Germinal center (tissue), 1 donor: ENCODE measurements at places on chromosomes 2 and 18.

DNA sequence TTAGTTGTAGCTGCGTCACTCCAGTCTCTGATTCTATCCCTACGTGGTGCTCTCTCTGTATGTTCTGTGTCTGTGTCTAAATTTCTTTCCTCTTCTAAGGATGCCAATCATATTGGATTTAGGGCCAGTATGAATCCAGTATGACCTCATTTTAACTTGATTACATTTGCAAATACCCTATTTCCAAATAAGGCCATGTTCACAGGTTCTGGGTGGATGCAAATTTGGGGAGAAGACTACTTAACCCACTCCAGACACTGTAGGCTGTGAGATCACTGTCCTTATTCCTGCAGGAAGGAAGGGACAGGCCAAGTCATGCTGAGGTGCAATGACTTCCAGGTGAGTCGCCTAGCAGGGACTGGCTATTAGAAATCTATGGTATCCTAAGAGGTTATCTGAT, 272.2 kb downstream of the CELF4 start:
- no peak for DNase-seq

- no peak for DNase-seq
These were observed 36.6 kb downstream of the DIPK1C start for GRCh38 chr18:74420481-74420880.

- no peak for DNase-seq
These were observed 10.8 kb downstream of the PCBP1 start for GRCh38 chr2:70098032-70098431.

DNA sequence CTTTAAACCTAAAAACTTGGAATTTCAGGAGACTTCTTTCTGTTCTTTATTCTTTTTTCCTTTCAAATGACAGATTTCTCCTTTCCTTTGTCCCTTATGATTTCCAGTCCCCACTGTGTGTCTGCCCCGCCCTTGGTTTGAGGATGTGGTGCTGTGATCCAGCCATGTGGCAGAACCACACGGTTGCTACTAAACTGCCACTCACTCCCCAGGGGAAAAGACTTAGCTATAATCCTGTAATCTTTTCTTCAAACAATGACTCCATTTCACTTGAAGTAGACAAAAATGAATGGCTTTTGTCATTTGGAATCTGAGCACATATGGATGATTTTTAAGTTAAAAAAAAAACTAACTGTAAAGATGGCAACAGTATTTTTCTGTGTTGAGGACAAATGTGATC, 76.2 kb upstream of the STAM2 start:
- no peak for DNase-seq

- DNase-seq: no peak
These were observed 131.2 kb upstream of the CYP1B1 start for GRCh38 chr2:38207168-38207567.

DNA sequence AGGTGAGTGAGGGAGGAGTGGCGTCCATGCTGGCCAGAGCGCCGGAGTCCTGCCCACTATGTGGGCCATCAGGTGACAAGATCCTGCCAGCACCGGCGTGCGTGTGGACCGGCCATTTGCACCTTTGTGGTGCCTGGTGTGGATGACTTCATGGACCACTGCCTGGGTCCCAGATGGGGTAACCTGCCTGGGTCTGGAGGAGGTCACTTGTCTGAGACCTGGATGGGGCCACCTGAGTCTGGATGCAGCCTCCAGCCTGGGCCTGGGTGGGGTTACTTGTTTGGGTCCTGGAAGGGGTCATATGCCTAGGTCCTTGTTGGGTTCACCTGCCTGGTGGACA, 299.6 kb downstream of the NDUFA10 start:
- no peak for DNase-seq

- DNase-seq: no peak
These were observed 128.0 kb downstream of the ABCA12 start for GRCh38 chr2:215010390-215010789.

DNA sequence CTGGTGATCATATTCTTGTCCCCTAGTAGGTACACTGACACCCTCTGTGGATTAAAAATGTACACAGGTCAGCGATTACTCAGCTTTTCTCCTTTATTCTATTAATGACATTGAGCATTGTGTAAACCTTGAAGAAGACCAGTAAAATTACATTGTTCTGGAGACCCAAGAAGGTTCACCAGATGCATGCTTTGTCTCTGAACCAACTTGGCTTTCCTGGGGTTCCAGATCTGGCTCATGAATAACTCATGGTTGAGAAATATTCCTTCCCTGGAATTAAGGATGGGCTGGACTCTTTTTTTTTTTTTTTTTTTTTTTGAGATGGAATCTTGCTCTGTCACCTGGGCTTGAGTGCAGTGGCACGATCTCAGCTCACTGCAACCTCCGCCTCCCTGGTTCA, 11.9 kb downstream of the LBH start:
- no peak for DNase-seq

DNA sequence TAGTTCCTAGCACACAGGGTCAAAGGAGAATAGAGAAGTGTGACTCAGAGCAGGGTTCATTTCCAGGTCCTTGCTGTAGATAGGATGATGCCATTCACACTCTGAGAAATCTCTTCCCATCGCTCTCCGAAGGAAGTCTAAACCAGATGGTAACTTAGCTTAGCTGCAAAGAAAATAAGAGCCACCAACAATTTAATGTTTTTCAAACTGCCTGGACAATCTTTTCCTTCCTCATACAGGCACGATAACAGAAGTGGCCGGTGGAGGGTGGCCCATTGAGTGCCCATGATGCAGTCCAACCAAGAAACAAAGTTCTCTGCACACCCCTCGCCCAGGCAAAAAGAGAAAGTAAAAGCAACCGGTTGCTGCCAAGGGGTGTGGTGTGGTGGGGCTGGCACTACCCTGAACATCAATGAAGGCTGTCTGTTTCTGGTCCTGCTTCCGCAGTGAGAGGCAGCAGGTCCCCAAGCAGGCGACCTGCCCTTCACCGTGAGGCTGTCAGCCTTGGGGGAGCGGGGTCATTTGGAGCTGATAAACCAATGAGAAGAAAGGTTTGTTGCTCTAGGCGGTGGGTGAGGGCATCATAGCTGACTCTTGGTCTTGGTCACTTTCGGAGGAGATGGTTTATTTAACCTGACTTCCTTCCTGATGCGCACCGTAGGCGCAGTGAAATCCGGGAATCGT, 105.6 kb upstream of the CD302 start:
- DNase-seq: peak; percentile 78

DNA sequence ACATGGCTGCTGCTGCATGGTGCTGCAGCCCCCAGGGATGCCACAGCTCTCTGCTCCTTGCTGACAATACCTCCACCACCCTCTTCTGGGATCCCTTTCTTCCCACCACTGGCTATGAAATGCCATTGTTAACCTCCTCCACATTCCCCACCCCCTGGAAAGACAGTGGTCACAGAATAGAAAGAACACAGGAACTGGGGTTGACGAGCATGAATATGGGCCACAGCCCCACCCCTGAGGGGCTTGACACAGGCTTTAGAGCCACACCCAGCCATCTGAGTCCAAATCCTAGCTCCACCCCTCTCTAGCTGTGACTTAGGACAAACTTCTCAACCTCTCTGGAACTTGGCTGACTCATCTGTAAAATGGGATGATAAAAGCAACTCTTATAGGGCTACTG, 47.3 kb downstream of the TMEM163 start:
- no peak for DNase-seq

- no peak for DNase-seq
These were observed 28.4 kb upstream of the PTMA start for GRCh38 chr2:231679908-231680284.
